Tracheal epithelial cell (primary cell): ENCODE measurements at places on chromosomes 5 and 9. TPM values are rescaled to one million over a fixed set of nuclear protein-coding genes. Genes with fewer than 3 reads are reported as not detected.

The DDX4 gene
- not detected in 2 replicates for total RNA-seq

The HAVCR2 gene
- total RNA-seq, result 0.43 and 0.72 TPM in 2 replicates

The RASGEF1C gene
- total RNA-seq, result not detected in 2 replicates

The NRG2 gene
- total RNA-seq, result 0.24 and 0.64 TPM in 2 replicates

The SDHA gene
- 89.1 and 107 TPM in 2 replicates for total RNA-seq

The FRMD3 gene
- total RNA-seq, result 0.43 and 0.48 TPM in 2 replicates

The OR1N2 gene
- total RNA-seq, result not detected in 2 replicates

The ANKRD31 gene
- under 0.01 TPM in 1 of 2 replicates, not detected in the other for total RNA-seq

The THBS4 gene
- 0.24 and 1.3 TPM in 2 replicates for total RNA-seq

The OR13C9 gene
- total RNA-seq, result not detected in 2 replicates

The NR3C1 gene
- total RNA-seq, result 30.8 and 55.4 TPM in 2 replicates

The SOHLH1 gene
- not detected in 2 replicates for total RNA-seq

The MVB12B gene
- total RNA-seq, result 0.43 and 1.7 TPM in 2 replicates

The CCDC180 gene
- under 0.01 TPM in 1 of 2 replicates, not detected in the other for total RNA-seq

The DNAH5 gene
- 0.43 and 0.96 TPM in 2 replicates for total RNA-seq

The ALDH1A1 gene
- total RNA-seq, result 3.4 and 6.2 TPM in 2 replicates

The TAF11L5 gene
- not detected in 2 replicates for total RNA-seq

The IFNA16 gene
- total RNA-seq, result not detected in 2 replicates

The LHX3 gene
- total RNA-seq, result not detected in 2 replicates
